ENCODE measurements at places on chromosomes 12 and 14. TPM values are rescaled to one million over a fixed set of nuclear protein-coding genes. Genes with fewer than 3 reads are reported as not detected.

PIANP gene
- polyA plus RNA-seq, result 5.2 TPM

- DNase-seq, result peak; percentile 30
Observed at GRCh38 chr14:36852981-36853691, 191.5 kb downstream of the PAX9 start.

DNA sequence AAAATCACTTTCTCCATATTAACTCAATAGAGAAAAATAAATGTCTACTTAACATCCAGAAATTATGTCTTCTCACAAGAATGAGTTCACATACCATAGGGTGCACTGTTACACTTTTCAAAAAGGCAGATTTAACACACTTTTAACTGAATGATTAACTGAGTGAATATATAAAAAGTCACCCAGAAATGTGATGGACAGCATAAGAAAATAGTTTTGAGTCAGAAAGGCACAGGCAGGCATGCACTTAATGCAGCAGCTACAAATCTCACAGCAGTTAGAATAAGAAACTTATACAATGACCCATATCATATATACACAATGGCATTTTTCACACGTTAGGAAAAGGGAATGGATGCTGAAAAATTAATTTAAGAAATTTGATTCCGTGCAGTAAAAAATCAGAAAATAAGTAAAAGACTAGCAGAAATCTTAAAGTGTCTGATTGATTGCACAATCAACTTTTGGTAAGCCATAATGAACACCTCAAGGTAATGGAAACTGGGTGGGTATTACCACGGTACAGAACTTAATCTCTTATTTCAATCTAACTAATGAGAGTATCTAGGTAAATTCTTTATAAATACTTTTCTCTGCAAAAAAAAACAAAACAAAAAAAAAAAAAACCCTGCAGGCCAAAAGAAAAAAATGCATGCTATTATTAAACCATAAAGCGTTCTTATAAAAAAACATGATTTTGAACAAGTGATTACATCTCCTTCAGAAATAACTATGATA is 3.5 kb downstream of the MED13L start:
- DNase-seq, result no peak

DNA sequence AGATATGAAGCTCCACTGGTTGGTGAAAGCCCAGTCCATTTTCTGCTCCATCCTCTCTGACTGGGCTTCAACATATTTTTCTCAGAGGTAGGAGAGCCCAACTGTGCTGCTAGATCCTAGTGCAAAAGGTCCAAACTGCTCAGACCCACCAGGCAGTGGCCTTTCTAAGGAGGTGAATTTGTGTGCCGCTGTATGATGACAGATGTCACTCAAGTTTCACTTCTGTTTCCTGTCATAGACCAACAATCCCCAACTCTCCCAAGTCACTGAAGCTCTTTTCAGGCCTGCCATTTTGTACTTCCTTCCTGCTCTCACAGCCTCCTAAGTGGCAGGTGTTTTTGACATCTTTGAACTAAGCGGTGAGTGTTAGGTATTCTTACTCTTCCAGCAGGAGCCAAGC is 16.4 kb upstream of the RNASE4 start:
- DNase-seq, result no peak

MGAT4C gene
- polyA plus RNA-seq, result 0.21 TPM

DLGAP5 gene
- polyA plus RNA-seq, result 13.0 TPM

GRCh38 chr12:3732901-3733300 is 20.0 kb downstream of the CRACR2A start:
- DNase-seq, result no peak

All from muscle of back (tissue), 13 donors.